Stimulated activated CD4-positive, alpha-beta T cell treated with anti-CD3 and anti-CD28 coated beads, TNF-alpha, amount 100 ng/mL, for 4 hours (primary cell): ENCODE measurements at places on chromosomes 6 and 20.

GRCh38 chr20:10429443-10429981 is 4.5 kb downstream of the MKKS start:
- no peak for DNase-seq

DNA sequence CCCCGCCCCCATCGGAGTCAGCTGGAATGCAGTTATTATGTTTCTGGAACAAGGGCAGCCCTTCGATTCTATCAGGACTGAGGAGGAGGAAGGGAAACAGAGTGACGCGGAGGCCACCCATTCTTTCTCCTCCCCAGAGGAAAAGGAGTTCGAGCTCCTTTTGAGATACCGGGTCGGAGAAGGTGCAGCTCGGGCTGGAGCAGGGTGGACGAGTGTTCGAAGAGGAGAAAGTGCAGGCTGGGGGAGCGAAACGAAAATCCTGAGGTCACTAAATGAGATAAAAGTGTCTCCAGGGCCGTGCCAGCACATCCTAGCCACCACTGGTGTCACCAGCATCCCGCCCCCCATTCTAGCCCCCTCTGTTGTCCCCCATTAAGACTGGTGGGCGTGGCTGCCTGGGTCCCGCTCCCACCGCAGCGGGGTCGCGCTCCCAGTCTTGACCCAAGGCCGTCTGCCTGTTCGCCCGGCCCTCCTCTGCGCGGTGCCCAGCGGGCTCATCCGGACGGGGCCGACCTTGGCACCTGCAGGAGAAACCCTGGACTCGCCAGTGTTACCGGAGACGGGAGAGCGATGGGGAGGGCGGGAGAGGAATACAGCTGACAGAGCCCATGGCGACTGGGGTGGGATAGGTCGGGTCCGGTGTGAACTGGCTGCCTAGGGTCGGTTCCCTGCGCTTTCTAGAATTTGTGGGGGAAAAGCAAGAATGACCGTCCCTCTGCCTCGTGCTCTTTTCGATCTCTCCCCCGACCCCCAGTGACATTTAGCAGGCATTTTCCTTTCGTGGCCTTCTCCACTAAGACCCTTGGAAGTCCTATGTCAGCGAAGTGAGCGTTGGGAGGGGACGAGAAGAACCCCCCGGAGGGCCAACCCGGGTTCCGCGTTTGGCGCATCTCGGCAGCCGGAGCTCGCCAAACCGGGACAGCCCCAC is 16.2 kb downstream of the FOXA2 start:
- no peak for DNase-seq

GRCh38 chr6:15872241-15873103 is 209.6 kb upstream of the DTNBP1 start:
- no peak for DNase-seq

GRCh38 chr6:38507173-38507572 is 132.6 kb downstream of the BTBD9 start:
- no peak for DNase-seq

GRCh38 chr20:13101706-13102105 is 92.9 kb downstream of the SPTLC3 start:
- no peak for DNase-seq

DNA sequence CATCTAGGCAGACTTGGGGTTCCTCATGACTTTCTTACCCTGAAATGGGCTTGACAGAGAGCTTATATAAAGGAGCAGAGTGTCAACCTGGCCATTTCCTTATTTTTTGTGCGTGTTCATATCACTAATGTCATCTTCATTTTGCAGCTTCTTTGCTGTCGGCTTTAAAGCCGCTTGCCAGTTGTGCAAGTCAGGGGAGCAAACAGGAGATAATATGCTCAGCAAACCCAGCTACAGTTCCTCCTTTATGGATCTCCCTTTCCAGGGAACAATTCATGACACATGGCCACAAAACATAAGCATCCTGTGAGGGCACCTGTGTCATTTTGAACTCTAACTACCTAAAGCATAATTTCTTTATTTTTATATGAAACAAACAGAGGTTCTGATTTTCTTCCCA is 6.5 kb upstream of the TUBB2B start:
- DNase-seq: no peak

GRCh38 chr6:100880149-100880852 is 828 bp downstream of the ASCC3 start:
- DNase-seq: no peak

GRCh38 chr6:167341665-167342655 is 17.1 kb downstream of the TTLL2 start:
- no peak for DNase-seq
